T follicular helper cell (primary cell): ENCODE measurements at places on chromosomes 12 and 14.
A peak's percentile ranks its signal among the peaks of the same experiment; 100 is the strongest.

GRCh38 chr12:29499235-29499634 is 1.7 kb upstream of the OVCH1 start:
- DNase-seq = no peak

GRCh38 chr12:2649201-2650030 is 145.4 kb upstream of the FKBP4 start:
- DNase-seq = no peak

DNA sequence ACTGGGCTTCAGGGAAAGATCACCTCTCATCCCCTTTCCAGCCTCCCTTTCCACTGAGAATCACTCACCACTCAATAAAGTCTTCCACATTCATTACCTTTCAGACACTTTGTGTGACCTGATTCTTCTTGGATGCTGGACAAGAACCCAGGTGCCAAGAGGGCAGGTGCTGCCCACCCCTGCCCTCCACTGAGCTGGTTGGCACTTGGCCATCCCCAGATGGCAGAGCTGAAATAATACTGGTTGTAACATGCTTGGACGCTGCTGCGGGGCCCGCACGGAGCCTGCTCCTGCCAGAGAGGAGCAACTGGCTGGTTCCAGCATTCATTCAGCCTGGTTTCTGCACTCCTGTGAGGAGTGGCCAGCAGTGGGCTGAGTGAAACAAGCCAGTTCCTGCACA is 386.7 kb upstream of the CCDC196 start:
- no peak for DNase-seq

- DNase-seq = no peak
Measured at GRCh38 chr12:2244013-2244861, 191.4 kb downstream of the CACNA1C start.

GRCh38 chr14:89826596-89826995 is 127.9 kb downstream of the EFCAB11 start:
- DNase-seq = no peak

- no peak for DNase-seq
Measured at GRCh38 chr12:108299516-108299915, 39.6 kb downstream of the CMKLR1 start.

- DNase-seq = no peak
Measured at GRCh38 chr12:25262389-25263074, 11.8 kb upstream of the KRAS start.

DNA sequence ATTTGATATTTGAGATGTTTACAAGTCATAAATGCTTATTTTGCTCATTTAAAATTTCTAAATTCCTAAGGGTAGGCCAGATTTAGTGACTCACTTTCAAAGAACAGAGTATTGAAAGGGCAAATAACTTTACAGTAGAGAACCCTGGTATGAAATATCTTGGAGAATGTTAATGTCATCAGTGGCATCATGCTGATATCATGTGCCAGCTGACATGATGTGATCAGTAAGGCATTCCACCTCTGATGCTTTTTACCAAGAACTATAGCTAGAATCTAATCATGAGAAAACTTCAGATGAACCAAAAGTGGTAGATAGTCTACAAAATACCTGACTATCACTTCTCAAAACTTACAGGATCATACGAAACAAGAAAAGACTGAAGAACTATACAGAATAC is 2.9 kb upstream of the FLRT2 start:
- no peak for DNase-seq

- no peak for DNase-seq
Measured at GRCh38 chr12:58678753-58679152, 241.6 kb downstream of the LRIG3 start.

GRCh38 chr12:107302649-107303341 is 209.4 kb upstream of the CRY1 start:
- no peak for DNase-seq

GRCh38 chr14:32808644-32809043 is 130.0 kb upstream of the NPAS3 start:
- no peak for DNase-seq

DNA sequence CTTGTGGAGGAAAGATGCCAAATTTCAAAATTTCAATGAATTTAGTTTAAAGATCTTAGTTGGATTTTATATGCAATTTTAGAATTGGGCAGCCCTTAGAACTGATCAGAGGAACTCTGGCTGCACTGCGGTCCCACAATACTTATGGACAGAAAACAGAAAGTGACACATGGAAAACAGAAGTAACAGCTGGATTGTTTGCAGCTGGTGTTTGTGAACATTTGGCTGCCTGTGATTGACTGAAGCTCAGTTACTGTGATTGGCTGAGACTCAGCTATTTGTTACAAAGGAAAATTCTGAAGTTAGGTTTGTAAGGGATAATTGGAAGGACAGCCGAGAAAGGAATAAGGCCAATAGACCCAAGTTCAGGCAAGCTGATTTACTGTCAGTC is 10.0 kb upstream of the KRT86 start:
- DNase-seq = no peak

DNA sequence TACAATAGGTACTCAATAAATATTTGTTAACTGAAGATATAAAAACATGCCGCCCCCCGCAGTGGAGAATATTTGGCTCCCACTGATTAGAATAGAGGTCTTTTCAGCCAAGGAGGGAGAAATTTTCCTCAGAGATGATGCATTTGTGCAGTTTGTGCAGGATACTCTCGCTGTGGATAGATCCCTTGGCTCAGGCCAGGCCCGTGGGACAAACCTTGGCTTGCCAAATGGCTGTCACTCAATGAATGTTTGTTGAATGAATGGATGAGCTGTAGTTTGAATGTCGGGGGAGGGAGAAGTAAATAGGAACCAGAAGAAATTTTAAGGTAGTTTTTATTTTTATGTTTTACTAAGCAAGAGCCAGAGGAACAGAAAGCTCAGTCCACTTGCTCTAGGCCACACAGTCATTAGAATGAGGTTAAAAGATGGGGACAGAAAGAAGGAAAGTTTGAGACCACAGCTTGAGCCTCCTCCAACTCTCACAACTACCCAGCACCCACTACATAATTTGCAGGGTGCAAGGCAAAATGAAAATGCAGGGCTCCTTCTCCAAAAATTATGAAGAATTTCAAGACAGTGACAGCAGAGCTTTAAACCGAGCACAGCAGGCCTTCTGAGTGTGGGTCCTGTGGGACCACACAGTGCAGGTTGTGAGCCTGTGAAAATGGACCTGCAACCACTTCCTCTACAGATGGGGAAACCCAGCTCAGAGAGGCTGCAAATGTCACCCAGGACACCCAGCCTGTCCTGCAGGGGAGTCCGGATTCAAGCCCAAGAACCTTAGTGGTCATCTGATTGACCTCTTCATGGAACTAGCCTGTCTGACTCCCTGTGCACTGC is 51.4 kb downstream of the WSCD2 start:
- DNase-seq = no peak

DNA sequence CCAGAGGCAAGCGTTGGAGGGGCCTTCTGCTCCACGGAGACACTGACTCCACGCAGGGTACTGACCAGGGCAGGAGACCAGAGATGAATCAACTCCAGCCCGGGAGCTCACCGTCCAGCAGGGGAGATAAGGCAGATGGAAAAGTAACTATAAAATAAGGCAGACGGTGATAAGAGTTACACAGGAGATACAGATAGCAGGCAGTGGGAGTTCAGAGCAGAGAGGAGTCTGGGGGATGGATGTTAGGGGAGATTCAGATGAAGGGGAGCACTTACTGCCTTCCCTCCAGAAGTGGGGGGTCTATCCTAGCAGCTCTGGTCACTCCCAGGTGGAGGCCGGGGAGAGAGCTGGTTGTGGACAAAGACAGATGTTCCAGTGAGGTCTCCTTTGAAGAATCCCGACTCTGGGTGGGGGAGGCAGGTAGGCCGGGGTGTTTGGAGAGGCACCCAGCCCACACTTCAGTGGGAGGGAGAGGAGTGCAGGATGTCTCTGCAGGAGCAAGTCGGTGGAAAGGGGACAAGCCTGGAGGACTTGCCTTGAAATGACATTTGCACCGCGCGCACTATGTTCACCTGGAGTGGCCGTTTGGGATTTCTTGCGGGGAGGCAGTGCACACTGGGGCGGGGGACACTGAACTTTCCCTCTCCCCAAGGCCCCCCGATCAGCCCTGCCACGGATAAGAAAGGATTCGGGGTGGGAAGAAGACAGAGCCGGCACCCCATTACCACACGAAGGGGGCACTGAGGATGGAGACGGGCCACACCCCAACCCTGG is 1.2 kb downstream of the PITPNM2 start:
- no peak for DNase-seq

- DNase-seq = no peak
Measured at GRCh38 chr12:32254260-32254956, 144.9 kb upstream of the FGD4 start.

DNA sequence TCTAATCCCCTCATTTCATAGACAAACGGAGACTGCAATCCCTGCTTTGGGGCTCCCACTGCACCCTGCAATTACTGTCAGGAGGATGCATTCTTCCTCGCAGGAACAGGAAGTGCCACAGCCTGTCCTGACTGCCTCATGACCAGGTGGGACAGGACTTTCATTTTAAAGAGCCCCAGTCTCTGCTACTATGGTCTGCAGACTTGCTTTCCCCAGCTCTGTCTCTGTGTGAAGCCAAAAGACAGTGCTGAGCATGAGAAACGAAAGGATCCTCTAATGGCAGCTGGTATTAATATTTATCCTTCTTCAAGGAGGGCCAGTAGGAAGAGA is 60.0 kb upstream of the PNMA1 start:
- DNase-seq = no peak

GRCh38 chr14:38882533-38882932 is 220.5 kb downstream of the SEC23A start:
- no peak for DNase-seq

DNA sequence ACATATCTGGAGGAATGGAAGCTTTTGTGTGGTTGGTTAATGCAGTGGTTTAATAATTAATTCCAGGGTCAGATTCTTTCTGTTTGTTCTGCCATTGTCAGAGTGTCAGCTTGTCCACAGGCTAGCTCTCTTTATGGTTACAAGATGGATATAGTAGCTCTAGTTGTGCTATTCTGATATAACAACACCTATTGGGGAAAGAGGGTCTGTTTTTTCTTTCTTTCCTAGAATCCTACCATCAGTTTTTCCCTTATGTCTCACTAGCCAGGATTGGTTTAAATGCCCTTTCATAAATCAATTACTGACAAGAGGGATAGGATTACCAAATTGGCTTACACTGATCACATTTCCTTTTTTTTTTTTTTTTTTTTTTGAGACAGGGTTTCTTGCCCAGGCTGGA is 27.8 kb downstream of the CNOT2 start:
- DNase-seq = no peak

DNA sequence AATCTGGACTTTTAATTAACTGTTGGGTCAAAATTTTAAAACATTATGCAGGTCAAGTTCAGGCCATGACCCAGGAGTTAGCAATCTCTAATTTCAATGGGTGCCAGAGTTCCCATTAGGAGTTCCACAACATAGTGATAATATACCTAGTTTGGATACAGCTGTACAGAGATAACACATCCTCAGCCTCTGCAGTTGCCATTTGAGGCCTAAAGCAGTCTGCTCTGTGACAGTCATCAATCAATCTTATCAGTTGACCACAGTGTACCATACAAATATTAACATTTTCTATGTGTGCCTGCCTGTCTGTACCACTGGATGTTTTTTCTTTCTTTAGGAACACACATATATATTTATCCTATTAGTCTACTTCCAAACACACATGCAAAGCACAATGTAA is 54.0 kb upstream of the BBS10 start:
- DNase-seq = no peak

GRCh38 chr12:71655907-71656306 is 7.7 kb downstream of the ZFC3H1 start:
- no peak for DNase-seq

DNA sequence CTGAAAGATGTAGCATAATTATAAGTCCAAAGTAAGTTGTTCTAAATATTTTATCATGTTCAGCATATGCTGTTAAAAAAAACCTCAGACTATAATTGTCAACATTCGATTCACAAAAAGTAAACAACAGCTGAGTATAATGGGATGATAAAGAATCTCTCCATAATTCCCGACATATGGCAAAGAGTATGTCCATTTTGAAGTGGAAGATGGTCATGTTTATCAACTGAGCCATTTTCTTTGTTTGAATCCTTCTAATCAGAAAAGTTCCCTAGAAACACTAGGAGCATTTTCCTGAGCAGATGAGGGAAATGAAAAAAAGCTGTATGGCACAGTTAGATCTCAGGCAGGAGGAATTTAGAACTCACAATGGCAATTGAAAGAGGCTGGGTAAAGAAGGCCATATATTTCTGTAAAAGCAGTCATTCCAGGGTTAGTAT is 192.1 kb upstream of the AMIGO2 start:
- no peak for DNase-seq

DNA sequence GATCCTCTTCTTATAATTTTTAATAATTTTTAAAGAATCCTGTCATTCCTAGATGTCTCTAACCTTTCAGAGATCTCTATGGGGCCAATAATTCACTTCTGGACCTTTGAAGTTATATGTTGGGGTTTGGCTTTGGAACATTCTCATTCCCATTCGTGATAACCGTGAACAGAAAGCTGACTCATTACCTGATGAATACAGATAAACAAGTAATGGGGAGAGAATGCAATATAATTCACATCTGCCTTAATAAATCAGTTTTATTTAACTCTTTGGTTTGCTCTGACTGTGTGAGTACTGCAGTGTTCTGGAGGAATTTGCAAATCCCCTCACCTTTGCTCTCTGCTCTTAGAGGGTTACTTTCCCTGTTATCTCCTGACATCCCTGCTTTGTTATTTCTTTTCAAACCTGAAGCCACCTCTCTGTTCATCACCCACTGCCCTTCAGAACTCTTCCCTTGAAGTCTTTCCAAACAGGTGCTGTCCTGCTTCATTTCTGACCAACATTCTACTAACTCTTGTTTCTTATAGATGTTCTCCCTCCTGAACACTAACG is 79.6 kb upstream of the SLC38A2 start:
- DNase-seq = no peak

- no peak for DNase-seq
Measured at GRCh38 chr14:101820283-101820798, 58.8 kb downstream of the PPP2R5C start.

DNA sequence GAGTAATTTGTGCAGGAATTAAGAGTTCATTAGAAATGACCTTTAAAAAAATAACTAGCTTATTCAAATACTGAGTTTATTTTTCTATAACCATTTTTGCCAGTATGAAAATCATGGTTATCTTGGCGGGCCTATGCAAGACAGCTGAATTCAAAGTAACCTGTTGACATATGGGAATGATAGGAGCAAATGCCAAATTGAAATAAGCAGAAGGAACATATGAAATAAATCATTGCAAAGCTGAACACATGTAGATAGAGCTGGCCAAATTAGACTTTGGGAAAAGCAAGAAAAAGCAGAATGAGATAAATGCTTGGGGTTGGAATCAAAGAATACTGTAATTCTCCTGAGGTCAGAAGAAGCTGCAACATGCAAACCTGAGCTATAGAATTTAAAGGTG is 372.5 kb downstream of the ADAMTS20 start:
- DNase-seq = no peak

GRCh38 chr12:91211866-91212265 is 29.2 kb upstream of the DCN start:
- no peak for DNase-seq

GRCh38 chr12:131815131-131815530 is 13.1 kb upstream of the MMP17 start:
- DNase-seq = no peak

DNA sequence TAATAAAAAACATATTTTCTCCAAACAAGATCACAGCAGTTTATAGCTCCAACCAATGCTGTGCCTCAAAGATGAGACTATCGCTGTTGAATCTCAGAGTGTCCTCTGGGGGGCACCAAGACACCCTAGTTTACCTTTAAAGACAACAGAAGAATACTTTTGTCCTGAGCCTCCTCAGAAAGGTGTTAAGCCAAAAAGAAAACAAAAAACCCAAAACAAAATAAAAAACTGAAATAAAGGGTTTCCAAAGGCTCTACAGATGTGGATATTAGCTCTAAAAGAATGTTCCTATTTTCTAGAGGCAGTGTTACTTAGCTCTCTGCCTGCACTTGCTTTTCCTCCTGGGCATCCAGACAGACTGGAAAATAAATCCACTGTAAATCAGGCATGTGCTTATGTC is 86.9 kb upstream of the TTC7B start:
- DNase-seq = peak; percentile 33
